ENCODE measurements at places on chromosomes 5 and 9.
A peak's percentile ranks its signal among the peaks of the same experiment; 100 is the strongest.

DNA sequence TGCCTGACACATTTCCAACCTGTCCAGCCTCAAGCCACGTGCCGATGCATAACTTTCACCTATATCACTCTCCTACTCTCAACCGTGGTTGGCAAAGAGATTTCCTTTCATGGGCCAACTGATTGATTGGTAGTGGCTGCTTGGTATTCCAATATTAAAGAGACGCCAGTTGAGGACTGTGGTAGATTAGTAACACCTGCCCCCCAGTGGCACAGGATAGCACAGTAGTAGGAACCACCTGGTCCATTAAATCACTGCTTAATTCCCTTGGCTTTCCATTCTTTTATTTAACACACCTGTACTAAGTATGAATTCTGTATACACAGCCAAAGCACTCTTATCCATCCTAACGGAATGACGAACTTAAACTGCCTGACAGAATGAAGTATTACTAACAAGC lies 19.1 kb upstream of the FOXB2 start:
- no peaks in the 10 kb centered on the region for H3K36me3 ChIP-seq
- peaks cover 17% of the 10 kb centered on the region for H3K27me3 ChIP-seq
- DNase-seq = no peak
- no peak overlapping the region for H3K27ac ChIP-seq
- no peak overlapping the region for H3K4me3 ChIP-seq
- no peaks in the 10 kb centered on the region for H3K4me1 ChIP-seq

GRCh38 chr9:97573482-97574073 lies 59.6 kb downstream of the TSTD2 start:
- no peaks in the 10 kb centered on the region for H3K27me3 ChIP-seq
- H3K4me1 ChIP-seq = peaks cover 18% of the 10 kb centered on the region
- no peaks in the 10 kb centered on the region for H3K36me3 ChIP-seq

- H3K36me3 ChIP-seq = no peaks in the 10 kb centered on the region
- DNase-seq = no peak
- H3K27me3 ChIP-seq = no peaks in the 10 kb centered on the region
- no peaks in the 10 kb centered on the region for H3K4me1 ChIP-seq
- H3K4me3 ChIP-seq = no peak overlapping the region
- no peak overlapping the region for H3K27ac ChIP-seq
Observed at GRCh38 chr9:116073826-116074225, 79.8 kb upstream of the PAPPA start.

- DNase-seq = no peak
- H3K36me3 ChIP-seq = no peaks in the 10 kb centered on the region
- H3K27ac ChIP-seq = no peak overlapping the region
- no peak overlapping the region for H3K4me3 ChIP-seq
- peaks cover 2% of the 10 kb centered on the region for H3K4me1 ChIP-seq
Observed at GRCh38 chr9:126442636-126443035, 116.0 kb downstream of the MVB12B start.

DNA sequence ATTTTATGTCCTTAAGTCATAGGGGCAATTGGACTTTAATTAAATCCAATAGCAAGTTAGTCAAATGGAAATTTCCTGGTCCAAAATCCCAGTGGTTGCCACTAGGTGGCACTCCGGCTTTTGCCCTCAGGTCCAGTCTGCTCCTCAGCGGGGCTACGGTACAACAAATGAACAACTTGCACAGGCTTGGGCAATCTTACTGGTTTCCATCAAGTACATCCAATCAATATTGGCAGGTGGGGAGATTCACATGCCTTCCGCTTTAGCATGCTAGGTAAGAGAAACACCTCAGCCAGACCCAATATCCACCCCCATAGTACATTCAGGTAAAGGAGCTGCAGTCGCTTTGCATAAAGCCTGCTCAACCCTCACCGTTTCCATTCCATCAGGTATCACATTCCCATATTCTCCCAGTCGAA lies 6.3 kb upstream of the MXD3 start:
- peaks cover 15% of the 10 kb centered on the region for H3K4me1 ChIP-seq
- H3K27ac ChIP-seq = no peak overlapping the region
- no peaks in the 10 kb centered on the region for H3K27me3 ChIP-seq
- H3K4me3 ChIP-seq = no peak overlapping the region
- DNase-seq = peak; percentile 48
- peaks cover 2% of the 10 kb centered on the region for H3K36me3 ChIP-seq

DNA sequence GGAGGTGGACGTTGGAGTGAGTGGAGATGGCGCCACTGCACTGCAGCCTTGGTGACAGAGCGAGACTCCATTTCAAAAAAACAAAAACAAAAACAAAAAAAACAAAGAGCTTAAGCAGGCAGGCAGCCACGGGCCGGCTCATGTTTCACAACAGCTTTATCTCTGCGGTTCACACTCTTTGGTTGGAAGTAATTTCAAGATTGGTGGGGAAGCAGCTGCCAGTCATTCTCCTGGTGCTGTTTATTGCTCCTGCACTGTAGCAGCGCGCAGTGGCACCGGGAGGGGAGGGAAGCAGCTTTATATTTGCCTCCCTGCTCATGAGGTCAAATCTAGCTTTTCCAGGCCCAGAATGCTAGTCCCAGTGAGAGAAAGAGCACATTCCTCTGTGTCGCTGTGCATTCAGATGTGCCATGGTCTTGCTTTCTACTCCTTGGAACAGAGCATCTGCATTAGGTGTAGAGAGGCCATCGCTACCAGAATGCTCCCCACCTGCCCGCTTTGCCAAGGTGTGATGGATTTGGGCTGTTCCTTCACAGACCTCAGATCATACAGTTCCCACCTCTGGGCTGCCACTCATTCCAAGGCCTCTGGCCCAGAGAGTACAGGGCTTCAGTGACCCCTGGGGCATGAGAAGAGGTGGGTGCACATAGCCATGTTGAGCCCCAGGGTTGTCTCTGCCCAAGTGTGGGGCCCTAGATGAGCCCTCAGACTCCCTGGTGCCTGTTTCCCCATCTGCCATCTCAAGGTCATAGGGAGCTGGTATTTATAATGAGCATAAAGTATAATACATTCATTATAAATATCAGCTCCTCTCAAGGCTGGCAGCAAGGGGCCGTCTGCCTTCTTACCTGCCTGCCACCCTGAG lies 270.4 kb downstream of the MED10 start:
- no peak overlapping the region for H3K4me3 ChIP-seq
- no peaks in the 10 kb centered on the region for H3K27me3 ChIP-seq
- no peaks in the 10 kb centered on the region for H3K4me1 ChIP-seq
- H3K36me3 ChIP-seq = no peaks in the 10 kb centered on the region
- DNase-seq = no peak

GRCh38 chr9:114163517-114163951 lies 8.2 kb downstream of the COL27A1 start:
- no peaks in the 10 kb centered on the region for H3K36me3 ChIP-seq
- H3K4me1 ChIP-seq = no peaks in the 10 kb centered on the region
- no peak overlapping the region for H3K27ac ChIP-seq
- peaks cover 13% of the 10 kb centered on the region for H3K27me3 ChIP-seq
- no peak overlapping the region for H3K4me3 ChIP-seq
- DNase-seq = no peak

- H3K4me3 ChIP-seq = no peak overlapping the region
- H3K4me1 ChIP-seq = no peaks in the 10 kb centered on the region
- no peak for DNase-seq
- H3K27ac ChIP-seq = no peak overlapping the region
Observed at GRCh38 chr9:77876091-77876490, 155.5 kb downstream of the GNAQ start.

- no peak overlapping the region for H3K4me3 ChIP-seq
- H3K4me1 ChIP-seq = no peaks in the 10 kb centered on the region
- no peaks in the 10 kb centered on the region for H3K27me3 ChIP-seq
- H3K36me3 ChIP-seq = peaks cover 6% of the 10 kb centered on the region
- H3K27ac ChIP-seq = no peak overlapping the region
- no peak for DNase-seq
Observed at GRCh38 chr9:123761905-123762605, 167.9 kb downstream of the DENND1A start.

DNA sequence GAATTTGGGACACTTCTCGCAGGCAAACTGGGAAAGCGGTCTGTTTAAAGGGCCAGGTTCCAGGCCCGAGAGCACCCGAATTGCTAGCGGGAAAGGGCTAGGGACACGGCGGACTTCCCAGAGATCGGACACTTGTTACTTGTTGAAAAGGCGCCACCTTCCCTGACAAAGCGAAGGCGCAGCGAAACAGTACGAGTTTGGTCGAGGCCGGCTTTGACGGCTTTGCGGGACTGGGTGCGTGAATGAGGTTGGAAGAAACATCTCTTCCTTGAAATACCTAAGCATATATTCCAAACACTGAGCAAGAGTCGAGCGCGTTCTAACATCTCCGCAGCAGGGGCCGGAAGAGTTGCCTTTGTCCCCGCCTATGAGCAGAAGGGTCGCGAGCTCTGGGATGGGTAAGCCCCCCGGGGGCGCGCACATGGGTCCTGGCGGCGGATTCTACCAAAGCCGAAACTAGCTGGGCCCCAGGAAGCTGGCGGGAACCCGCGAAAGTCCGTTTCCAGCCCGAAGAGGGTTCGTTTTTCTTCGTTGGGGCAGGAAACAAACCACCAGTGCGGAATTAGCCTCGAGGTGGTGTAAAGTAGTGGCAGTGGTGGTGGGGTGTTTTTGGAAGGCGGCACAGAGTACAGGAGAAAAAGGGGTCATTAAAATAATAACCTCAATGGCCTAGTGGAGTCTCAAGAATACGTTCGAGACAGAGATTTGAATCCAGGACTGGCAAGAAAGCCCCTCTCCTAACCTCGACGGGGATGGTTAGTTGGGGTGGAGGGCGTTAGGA lies 1.5 kb downstream of the GDNF start:
- H3K4me3 ChIP-seq = peak overlapping the region; percentile 38
- H3K4me1 ChIP-seq = peaks cover 30% of the 10 kb centered on the region
- no peak overlapping the region for H3K27ac ChIP-seq
- H3K36me3 ChIP-seq = no peaks in the 10 kb centered on the region
- DNase-seq = no peak

DNA sequence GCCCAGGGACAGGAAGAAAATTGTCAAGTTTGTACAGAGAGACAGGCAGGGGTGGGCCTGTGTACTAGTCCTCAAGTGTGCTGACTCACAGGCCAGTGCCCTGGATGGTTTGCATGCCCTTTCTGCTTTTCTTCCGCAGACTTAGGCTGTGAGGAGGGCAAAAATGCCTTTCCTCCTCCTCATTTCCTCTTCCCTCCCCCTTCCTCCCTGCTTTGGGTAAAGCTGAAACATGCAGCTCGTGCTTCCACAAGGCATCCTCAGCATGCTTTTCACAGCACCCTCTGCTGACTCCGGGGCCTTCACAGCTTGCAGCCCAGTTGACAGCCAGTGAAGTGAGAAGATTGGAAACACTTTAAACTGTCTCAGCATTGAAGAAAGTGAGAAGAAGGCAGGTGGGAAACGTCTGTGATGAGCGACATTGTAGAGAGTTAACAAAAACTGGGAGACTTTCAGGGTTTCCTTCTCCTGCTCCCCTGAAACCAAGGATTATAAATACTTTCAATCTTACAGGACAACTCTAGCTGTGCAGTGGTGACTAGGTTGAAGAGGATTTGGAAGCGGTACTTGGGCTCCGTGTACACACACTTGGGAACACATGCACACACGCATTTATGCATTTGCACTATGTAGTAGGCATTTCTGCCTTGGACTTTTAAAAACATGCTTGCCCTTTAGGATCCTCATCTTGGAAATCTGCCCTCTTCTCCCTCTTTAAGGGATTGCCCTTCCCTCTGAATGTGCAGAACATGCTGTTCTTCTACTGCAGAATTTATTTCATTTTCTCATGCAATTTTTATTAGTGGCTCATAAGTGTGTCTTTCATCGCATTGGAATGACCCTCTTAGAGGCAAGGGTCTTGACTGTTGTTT lies 138.8 kb downstream of the GRIA1 start:
- H3K27me3 ChIP-seq = peaks cover 7% of the 10 kb centered on the region
- no peak for DNase-seq
- H3K4me3 ChIP-seq = no peak overlapping the region
- H3K4me1 ChIP-seq = no peaks in the 10 kb centered on the region
- no peaks in the 10 kb centered on the region for H3K36me3 ChIP-seq
- H3K27ac ChIP-seq = no peak overlapping the region

DNA sequence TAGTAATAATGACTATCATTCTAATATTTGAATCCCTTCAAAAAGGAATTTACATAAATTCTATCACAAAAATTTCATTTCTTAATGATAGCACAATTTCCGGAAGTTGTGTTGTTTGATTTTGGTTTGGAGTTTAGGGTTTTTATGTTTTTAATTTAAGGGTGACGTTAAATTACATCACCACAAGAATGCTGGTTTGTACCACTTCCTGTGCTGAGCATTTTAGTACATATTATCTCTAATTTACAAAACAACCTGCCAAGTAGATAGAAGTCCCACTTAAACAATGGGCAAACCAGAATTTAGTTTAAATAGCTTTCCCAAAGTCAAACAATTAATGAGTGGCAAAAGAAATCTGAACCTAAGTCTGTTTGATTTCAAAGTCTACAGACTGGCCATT lies 63.4 kb downstream of the DENND1A start:
- no peak overlapping the region for H3K4me3 ChIP-seq
- H3K27ac ChIP-seq = no peak overlapping the region
- H3K27me3 ChIP-seq = no peaks in the 10 kb centered on the region
- peaks cover 36% of the 10 kb centered on the region for H3K4me1 ChIP-seq
- peaks cover 4% of the 10 kb centered on the region for H3K36me3 ChIP-seq

GRCh38 chr5:116905885-116906284 lies 331.3 kb upstream of the SEMA6A start:
- no peaks in the 10 kb centered on the region for H3K27me3 ChIP-seq
- H3K4me3 ChIP-seq = no peak overlapping the region
- H3K27ac ChIP-seq = no peak overlapping the region
- DNase-seq = no peak
- H3K4me1 ChIP-seq = peaks cover 15% of the 10 kb centered on the region

DNA sequence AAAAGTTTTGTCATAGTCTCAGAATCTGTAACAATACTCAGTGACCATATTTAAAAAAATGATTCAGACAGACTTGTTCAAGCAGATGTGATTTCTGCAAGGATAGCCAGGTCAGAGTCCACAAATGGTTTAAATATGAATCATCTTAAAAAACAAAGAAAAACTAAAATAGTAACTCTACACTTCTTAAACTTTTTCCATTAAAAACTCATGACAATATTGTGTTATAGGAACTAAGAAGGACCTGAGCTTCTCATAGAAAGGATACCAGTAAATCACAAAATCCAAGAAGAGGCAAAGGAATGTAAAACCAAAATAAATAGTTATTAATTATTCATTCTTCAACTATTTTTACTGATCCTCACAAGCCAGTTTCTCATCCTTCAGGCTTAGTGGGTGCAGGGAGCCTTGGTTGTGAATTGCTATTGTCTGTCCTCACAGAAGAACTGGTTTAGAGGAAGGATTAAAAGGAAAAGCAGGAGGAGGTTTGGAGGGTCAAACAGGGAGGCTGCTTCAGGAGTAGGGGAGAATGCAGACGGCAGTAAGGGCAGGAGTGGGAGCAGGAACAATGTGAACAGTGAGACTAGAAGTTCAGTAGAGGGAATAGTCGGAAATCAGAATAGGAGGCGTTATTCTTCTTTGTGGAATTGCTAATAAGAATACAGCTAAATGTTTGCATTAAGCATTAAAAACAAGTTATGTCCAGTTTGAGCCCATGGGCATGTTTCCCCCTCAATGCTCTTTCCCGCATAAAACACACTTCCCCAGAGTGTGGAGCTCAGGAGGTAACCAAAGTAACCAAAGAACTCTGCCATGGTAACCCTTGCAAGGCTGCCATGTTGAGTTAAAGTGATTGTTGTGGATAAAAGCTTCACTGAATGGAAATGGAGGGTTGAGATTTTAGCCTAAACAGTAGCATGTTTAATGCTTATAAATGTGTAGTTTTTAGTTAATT lies 110.7 kb downstream of the CCDC192 start:
- no peaks in the 10 kb centered on the region for H3K4me1 ChIP-seq
- no peak overlapping the region for H3K4me3 ChIP-seq
- H3K27me3 ChIP-seq = peaks cover 8% of the 10 kb centered on the region
- H3K27ac ChIP-seq = no peak overlapping the region
- DNase-seq = no peak
